ENCODE measurements at places on chromosomes 11 and 22.

- DNase-seq: peak; percentile 79
Measured at GRCh38 chr11:64207256-64208085, 950 bp downstream of the FERMT3 start.

- DNase-seq: no peak
Measured at GRCh38 chr11:67415501-67416304, at the start of gene CARNS1. TSS of gene CARNS1 (plus strand) at chr11:67415678. CDS start at chr11:67416200, 522 bp downstream.

GRCh38 chr11:5476186-5476819 is 12.2 kb upstream of the OR52D1 start:
- DNase-seq: peak; percentile 57

DNA sequence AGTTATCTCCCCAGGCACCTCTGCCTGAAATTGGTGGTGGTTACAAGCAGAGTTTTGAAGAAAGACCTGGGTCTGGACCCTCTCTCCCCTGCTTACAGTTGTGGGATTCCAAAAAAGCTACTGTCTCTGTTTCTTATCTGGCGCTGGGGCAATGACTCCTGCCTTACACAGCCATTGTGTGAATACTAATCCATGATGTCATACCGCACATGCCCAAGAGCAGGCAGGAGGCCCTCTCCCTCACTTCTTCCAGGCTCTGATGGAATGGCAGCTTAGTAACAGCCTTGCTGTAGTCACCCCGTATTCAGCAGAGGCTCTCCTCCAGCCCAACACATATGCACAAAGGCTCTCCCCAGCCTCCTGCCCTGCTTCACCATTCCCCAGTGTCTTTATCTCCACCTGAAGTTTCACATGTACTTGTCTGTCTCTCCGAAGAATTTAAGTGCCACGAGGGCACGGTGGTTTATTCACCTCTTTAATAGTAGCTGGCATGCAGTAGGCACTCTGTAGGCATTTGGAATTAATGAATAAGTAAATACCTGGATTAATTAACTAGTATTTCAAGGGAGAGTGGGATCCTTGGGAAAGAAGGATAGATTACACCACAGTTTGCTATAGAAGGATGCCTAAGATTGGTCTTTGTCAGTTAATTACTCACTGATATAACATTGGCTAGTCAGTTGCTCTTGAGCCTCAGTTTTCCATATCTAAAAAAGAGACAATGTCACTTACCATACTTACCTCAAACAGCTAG is 165.6 kb downstream of the ETS1 start:
- DNase-seq: no peak

DNA sequence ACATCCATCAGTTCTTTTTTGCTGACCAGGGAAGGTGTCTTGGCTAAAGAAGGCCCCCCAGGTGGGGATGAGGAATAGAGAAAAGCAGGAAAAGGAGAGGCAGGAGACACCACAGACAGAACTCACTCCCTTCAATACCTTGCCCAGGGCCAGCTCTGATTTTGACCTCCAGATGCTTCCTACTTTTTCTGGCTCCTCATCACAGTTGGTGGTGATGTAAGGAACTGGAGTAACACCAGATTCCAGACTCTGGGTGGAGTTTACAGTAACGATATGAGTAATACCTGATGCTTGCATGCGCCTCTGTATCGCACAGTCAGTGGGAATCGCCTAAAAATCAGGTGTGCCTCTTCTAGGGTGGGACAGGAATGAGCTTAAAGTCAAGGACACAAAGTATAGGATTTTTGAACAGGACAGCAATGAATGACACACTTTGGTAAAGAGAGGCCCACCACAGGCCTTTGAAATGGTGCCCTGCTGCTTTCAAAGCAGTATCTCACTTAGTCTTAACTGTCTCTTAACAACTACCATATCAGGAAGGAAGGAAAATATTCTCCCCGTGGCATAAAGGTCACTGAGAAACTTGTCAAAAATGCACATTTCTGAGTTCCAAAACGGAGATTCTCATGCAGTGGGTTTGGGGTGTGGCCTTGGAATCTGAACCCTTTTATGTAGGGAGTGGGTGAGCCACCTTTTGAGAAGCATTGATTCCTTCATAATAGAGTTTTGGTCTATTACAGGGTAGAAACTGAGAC is 140.8 kb downstream of the SNX19 start:
- no peak for DNase-seq

GRCh38 chr11:8656291-8656690 is 26.2 kb downstream of the TRIM66 start:
- DNase-seq: no peak

GRCh38 chr11:93054881-93055280 is 85.4 kb downstream of the MTNR1B start:
- no peak for DNase-seq

GRCh38 chr11:75603791-75604736 is 42.0 kb downstream of the SERPINH1 start:
- DNase-seq: no peak

DNA sequence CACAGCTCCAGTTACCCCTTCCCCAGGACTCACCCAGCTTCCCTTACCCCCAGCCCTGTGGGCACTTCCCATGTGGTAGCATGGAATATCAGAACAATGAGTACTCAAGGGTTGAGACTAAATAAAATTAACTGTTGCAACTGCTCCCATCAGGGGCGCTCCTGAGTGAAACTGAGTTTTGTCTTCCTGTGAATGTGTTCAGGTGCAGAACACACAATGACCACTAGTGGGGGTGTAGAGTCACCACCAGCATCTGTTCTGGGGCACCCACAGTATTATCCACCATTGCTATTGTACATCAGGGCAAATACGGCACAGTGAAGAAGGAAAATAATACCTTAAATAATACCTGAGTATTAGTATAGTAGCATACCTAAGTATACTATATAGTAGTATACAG is 689.7 kb downstream of the TBC1D22A start:
- DNase-seq: no peak

DNA sequence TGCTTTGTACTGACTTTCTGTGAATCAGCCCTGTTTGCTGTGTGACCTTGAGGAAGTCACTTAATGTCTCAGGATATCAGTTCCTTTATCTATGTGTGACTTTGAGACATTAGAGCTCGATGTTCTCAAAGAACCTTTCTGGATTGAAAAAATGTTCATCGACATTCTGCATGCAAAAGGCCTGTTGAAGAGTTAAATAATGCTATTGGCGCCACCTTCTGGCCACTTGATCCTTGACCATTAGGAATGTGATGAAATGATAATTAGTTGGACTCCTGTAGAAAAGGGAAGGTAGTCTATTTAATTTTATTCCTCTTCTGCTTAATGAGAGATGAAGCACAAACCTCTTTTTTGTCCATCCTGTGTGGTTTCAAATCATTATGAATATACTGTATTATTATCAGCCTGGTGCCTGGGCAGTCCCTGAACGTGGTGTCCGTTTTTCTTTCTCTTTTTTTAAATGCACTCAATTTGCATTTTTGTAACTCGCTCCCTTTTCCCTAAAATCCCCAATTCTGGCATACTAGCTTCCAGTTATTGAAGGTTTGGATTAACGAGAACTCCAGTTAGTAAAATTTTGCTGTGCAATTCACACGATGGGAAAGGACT is 20.7 kb downstream of the ELF5 start:
- peak; percentile 81 for DNase-seq

DNA sequence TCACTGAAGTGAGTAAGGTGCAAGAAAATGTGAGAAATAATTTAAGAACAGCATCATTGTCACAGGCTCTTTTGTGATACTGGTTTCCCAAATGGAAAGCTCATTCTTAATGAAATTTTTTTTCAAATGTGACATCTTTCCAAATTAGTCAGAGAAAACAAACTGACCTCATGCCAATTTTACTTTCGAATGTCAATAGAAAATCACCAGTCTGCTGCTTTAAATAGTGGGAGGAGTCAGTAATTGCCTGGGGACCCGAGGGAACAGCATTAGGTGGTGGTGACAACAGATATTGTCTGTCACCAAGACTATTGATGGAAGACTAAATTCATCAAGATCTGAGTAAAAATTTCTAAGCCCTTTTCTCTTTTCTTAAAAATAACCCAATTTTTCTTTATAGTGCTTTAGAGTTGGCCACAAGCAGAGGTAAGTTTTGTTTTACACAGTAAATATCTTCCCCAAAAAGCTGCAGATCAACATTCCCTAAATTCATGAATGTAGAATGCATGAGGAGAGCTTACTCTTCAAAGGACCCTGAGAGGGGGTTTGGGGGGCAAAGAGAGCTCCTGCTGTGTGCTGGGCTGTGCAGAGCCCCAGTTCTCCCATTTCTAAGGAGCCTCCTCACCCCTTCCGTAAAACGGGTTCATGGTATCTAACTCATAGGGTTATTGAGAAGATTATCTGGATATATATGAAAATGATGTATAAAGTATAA is 95.1 kb downstream of the PIWIL4 start:
- DNase-seq: no peak

- peak; percentile 18 for DNase-seq
Measured at GRCh38 chr22:47474895-47475294, 712.4 kb downstream of the TBC1D22A start.

GRCh38 chr22:26416670-26417276 is 12.3 kb upstream of the ASPHD2 start:
- DNase-seq: peak; percentile 67

DNA sequence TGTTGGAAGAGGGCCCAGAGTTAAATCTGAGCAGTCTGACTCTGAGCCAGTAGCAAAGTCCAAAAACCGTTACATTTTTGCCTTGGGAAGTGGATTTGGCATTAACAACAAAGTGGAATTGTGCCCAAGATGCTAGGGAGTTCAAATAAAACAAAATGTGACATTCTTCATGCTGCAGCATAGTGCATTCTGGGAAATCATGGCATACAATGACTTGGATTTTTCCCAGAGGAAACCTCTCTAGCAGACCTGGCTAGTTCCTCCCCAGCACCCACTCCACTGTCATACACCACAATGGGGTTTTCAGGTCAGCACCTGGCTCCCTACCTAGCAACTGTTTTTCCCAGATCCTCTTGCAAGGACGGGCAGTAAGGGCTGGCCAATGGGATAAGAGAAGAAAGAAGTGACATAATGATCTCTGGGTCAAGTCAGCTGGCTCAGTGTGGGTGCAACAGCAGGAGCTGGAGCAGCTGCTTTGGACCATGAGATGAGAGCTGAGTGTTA is 24.8 kb upstream of the CYB5R3 start:
- peak; percentile 62 for DNase-seq

- DNase-seq: peak; percentile 49
Measured at GRCh38 chr11:77779935-77780334, 40.6 kb downstream of the RSF1 start.

DNA sequence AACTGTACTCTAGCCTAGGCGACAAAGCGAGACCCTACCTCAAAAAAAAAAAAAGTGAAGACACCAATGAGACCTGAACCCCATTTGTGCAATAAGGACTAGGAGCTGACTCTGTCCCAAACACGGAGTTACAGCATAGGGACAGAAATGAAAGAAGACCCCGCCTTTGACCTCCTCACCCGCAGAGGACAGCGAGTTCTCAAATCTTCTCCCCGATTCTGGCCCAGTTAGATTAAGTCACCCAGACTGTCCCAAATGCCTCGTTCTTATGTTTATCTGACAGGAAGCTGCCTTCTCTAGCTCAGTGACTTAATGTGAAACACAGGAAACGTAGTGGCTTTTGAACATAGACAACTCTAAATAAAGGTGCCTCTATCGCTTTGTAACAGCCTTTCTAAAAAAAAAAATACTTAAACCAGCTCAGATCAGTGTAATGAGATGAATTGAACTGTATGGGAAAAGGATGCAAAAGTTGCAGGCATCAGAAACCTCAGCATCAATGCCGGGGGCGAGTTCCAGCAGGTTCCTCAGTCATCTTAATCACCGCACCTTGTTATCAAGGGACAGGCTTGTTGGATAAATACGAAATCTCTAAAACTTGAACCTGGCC is 10.6 kb downstream of the MYH9 start:
- no peak for DNase-seq

GRCh38 chr11:75474878-75475766 is 42.1 kb upstream of the KLHL35 start:
- peak; percentile 63 for DNase-seq

- no peak for DNase-seq
Measured at GRCh38 chr11:96221244-96222070, 121.5 kb downstream of the MAML2 start.

GRCh38 chr22:23097412-23098229 is 27.3 kb downstream of the GNAZ start:
- no peak for DNase-seq

DNA sequence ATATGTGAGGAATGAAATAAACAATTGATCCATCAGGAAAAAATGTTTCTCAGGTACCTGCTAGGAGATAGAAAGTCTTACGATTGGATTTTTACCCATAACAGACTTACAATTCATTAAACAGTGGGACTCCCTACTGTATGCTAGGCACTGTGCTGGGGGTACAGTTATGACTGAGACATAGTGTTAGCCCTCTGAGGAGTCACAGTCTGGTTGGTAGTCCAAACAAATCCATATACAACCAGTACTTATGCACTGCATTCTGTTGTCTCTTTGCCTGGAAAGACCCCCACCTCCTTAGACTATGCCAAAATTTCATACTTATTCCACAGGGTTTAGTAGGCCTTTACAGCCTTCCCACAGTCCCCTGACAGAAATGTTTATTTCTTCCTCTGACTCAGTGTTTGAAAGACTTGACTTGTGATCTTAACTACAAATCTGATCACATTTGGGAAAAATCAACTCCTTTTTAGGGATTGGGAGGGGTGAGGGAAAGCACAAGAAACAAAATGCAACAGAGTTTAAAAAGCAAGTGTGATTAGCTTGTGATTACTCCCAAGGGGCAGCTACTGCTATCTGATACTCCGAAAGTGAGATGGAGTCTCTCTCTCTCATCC is 69.4 kb upstream of the HORMAD2 start:
- no peak for DNase-seq

- DNase-seq: no peak
Measured at GRCh38 chr11:59666969-59667368, 1.9 kb downstream of the PATL1 start.

DNA sequence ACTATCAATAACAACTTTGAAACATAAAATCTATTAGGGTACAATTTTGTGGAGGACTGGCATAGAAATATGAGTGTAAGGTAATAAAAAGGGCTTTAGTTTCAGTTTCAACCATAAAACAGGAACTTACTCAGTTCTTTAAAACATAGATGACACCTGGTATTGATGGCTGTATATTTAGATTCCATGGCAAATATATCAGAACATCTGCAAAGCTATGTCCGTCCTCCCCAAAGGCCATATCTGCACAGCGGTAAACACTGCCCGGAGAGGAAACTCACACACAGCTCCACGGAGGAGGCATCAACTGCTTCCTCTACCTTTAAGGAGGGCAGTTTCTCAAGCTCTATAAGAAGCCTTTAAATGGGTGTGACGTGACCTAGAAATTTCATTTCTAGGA is 993.3 kb downstream of the BRD1 start:
- no peak for DNase-seq

GRCh38 chr11:58243954-58244353 is 15.2 kb upstream of the OR10Q1 start:
- no peak for DNase-seq
